ENCODE measurements at places on chromosomes 3 and 15.
A peak's percentile ranks its signal among the peaks of the same experiment; 100 is the strongest.

DNA sequence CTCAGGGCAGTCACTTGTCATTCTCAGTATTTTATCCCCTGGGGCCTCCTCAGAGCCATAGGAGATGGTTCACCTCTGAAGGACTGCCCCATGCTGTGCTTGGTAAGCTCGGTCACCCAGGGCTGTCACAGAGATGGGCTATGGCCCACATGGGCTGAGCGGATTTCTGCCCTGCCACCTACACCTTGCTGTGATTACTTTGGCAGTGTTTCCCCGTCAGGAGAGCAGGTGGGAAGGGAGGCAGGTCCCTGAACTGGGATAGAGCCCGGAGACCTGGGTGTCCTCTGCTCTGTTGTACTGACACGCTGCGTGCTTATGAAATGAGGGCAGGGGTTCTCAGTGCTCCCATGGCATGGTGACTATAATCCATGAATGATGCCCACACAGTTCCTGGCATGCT, 48.9 kb downstream of the APBA2 start:
- DNase-seq = no peak

DNA sequence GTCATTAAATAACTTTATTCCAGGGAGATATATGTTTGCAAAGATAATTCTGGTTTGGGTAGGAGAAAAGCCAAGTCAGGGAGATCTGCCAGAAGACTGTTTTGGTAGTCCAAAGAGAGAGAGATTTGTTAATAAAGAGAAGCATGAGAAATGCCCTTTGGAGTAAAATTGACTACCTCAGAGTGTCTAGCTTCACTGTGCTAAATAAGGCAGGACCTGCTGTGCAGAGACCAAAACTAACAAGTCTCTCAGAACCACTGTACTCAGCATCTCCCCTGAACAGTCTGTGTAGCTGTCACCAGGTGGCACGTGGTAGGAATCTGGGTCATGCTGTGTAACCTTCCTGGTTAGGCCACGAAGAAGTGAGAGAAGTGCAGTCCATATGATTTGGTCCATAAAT, 31.6 kb upstream of the SLC35G2 start:
- peak; percentile 7 for DNase-seq

DNA sequence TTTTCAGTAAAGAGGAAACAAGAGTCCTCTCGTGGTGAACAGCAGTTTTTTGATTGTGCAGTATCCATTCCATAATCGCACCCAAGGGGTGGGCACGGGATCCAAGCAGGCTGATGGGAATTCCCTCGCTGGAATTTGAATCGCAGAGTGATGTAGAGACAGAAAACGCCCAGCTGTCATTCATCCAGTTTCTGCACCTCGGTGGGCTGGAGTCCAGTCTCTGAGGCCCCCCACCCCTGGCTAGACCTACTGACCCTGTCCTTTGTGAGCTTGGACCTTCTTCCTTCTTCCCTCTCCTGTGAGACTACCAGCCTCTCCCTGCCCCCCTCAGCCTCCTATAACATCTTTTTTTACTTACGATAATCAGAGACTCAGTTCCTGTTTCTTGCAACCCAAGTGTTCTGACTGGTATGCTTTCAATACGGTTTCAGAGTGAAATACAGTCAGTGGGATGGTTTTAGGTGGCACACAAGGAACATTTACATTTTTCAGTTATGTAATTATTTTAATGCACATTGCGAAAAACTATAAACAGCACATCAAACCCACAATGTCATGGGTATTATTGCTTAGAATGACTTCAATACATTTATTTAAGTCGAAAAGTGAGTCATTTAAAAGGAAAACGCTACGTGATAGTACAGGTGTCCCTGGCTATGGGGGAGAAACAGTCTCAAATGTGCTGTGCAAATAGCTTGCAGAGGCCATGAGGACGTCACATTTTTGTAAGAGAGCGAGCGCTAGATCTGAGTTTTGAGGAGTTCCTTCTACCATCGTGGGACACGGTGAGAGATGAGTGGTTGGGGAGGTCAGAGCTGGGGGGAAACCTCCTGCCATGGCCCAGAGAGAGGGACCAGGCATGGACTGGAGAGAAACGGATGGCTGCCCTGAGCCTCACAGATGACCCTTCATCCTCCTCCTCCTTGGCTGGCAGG, 37.5 kb upstream of the CHST2 start:
- no peak for DNase-seq

DNA sequence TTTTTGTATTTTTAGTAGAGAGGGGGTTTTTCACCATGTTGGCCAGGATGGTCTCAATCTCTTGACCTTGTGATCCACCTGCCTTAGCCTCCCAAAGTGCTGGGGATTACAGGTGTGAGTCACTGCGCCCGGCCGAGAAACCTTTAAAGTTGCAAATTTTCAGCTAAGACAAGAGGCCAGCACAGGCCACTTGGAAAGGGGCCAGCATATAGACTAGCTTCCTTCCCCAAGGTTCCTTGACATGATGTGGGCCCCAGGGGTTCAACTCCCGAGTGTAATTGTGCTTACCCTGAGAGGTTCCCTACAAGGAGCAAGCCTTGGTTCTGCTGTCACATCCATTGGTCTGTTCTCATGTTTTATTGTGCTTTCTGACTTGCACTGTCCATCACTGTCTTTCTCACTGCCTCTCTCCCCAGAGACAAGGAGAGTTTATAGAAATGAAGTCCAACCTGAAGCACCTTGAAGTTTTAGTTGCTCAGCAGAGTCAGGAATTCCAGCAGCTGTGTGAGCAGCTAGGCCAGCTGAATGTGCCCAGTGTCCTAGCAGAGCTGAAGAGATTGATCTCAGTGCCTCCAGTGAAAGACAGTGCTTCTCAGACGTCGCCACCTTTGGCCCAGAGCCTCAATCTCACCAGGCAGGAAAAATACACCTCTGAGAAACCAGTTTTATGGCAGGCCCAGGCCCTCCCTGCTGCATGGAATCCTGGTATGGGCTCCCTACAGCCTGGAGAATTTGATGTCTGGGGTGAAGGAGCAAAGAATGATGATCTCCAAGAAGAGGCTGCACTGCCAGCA, 21.1 kb downstream of the C3orf62 start:
- DNase-seq = no peak

- no peak for DNase-seq
Measured at GRCh38 chr3:46965151-46965550, 11.4 kb downstream of the CCDC12 start.

DNA sequence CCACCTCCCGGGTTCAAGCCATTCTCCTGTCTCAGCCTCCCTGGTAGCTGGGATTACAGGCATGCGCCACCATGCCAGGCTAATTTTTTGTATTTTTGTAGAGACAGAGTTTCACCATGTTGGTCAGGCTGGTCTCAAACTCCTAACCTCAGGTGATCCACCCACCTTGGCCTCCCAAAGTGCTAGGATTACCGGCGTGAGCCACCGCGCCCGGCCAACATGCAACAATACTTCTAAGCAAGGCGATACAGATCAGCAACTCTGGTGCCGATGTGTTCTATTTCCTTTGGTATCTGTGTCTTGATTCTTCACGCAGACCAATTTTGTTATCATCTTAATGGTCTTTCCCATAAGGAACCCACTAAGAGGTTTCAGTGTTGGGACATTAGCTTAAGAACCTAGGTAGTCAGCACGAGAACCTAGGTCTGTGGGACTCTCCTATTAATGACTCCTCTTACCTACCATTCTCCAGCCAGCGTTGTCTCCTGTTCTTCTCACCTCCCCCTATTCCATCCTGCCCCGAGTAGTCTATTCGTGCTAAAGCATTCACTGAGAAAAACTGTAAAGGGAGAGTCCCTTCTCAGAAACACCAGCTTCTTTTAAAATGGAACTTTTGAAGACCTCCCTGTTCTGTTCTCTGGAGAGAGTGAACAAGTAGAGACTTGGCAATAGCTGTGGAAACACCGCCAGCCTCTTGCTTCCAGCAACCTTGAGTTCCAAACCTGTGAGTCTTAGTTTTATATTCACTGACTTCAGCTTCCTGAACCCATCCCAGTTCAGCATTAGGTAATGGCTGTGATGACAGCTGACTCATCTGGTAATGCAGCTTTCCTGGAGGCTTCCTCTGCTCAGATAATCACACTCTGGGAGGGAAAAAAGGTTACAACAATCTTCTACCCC, 61.2 kb downstream of the TSC22D2 start:
- peak; percentile 98 for DNase-seq

DNA sequence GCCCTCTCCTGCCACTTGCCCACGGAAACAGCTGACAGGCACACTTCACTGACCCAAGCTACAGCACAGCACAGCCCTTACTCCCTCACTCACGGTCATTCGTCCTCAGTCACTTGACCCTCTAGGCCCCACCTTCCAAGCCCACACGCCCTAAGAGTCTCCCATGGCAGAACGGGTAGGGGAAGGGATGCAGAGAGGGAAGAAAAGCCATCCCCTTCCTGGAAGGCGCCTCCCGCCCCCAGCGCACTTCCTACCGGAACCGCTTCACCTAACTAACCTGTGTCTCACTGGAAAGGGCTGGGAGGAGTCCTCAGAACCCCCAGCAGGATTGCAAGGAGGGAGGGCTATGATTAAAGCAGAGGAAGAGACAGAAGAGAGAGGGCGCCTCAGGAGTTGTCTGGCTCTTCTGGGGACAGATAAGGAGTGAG, 22.9 kb downstream of the EPHB3 start:
- DNase-seq = no peak

DNA sequence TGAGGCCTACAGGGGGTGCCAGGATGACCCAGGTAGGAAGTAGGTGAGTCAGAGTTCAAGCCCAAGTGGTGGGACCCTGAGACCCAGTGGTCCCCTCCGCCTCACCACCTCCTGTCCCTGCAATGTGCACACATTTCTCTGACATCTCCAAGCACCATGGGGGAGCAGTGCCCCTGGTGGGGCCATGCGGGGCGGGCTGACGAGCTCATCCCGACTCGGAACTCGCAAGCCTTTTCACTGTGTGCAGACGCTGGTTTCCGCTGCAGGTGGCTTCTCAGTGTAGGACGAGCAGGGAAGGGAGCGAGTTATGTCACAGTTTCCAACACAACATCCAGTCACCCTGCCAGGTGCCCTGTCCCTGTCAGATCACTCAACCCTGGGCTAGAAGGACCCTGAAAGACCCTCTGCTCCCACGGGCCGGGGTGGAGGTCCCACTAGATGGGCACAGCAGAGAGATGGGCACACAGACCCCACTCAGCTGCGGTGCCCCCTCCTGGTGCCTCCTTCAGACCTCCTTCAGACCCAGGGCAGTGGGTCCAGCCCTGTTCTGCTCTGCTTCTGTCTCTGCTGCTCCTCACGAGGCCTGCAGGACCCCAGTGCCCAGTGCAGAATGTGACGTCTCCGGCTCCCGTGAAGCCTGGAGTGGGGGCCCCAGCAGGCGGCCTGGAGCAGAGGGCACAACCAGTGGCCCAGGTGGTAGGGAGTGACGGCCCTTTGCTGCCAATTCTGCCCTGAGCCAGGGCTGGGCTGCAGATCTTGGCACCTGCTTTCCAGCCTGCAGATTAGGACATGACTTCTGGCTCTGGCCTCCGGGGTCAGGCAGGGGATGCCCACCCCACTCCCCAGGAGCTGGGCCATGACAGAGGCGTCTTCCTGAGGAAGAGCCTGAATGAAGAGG, 102.0 kb upstream of the RPL32 start:
- DNase-seq = no peak

DNA sequence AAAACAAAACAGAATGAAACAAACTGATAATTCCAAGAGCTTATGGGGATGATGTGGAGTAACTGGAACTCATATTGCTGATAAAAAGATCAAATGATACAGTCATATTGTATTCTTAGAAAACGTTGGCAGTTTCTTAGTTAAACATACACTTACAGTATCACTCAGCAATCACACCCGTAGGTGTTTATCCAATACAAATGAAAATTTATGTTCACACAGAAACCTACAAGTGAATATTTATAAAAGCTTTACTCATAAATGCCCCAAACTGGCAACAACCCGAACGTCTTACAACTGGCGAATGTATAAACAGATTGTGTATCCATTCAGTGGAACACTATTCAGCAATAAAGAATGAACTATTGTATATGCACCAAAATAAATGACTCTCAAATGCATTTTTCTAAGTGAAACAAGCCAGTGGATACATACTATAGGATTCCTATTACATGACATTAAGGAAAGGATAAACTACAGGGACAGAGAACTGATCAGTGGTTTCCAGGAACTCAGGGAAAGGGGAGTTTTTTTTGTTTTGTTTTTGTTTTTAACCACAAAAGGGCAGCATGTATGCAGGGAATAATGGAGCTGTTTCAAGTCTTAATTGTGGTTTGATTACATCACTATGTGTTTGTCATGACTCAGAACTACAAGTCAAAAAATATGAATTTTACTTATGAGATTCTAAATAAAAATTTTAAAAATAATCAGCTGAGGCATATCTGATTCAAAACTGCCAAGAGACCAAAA, 71.8 kb upstream of the NDUFB4 start:
- peak; percentile 32 for DNase-seq
